ENCODE measurements at places on chromosomes 5 and 9. TPM values are rescaled to one million over a fixed set of nuclear protein-coding genes. Genes with fewer than 3 reads are reported as not detected.

The ECSCR gene
- 6.3 TPM for total RNA-seq

- DNase-seq = no peak
Observed at GRCh38 chr5:171821286-171821685, 35.7 kb downstream of the SMIM23 start.

GRCh38 chr9:75378036-75378435 lies 289.7 kb downstream of the OSTF1 start:
- no peak for DNase-seq

DNA sequence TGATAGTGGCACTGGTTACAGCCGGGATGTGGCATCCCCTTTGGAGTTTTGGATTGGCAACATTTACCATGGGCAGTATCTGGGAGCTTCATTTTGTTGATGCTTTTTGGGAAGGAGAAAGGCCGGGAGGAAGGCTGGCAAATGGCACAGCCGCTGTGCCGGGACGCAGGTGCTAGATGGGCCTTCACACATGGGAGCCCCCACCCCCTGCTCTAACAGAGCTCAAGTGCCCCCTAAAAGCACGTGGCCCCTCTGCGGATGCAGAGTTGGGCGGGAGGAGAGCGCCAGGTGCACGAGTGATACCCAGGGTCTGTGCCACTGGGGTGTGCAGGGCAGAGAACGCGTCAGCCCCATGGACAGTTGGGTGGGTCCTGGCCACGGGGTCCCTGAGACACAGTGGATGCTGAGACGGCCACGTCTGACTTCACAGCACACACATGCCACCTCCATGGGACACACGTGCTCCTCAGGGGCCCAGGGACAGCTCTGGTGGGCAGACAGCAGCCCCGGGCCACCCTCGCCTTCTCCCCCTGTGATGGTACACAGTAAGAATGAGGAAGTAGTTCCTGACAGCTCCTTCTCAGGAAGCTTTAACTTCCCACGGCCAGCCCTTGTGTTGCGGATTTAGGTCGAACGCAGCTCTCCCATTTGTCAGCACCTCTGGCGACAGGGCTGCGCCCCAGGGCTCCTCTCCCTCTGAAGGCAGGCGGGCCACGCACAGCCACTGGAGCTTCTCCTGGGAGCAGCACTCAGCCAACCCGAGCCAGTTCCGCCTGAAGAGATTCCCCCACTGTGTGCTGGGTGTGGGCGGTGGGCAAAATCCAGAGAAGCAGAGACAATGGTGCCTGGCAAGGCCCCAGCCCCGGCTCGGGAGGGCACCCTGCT lies 10.8 kb downstream of the SLC9A3 start:
- DNase-seq = no peak

GRCh38 chr9:123487944-123488548 lies 132.0 kb downstream of the CRB2 start:
- DNase-seq = no peak

GRCh38 chr9:93210324-93210973 lies 26.5 kb downstream of the WNK2 start:
- DNase-seq = no peak

- DNase-seq = no peak
Observed at GRCh38 chr9:123924727-123925126, 5.2 kb downstream of the DENND1A start.

The CLTA gene
- 630 TPM for total RNA-seq

The LECT2 gene
- not detected for total RNA-seq

DNA sequence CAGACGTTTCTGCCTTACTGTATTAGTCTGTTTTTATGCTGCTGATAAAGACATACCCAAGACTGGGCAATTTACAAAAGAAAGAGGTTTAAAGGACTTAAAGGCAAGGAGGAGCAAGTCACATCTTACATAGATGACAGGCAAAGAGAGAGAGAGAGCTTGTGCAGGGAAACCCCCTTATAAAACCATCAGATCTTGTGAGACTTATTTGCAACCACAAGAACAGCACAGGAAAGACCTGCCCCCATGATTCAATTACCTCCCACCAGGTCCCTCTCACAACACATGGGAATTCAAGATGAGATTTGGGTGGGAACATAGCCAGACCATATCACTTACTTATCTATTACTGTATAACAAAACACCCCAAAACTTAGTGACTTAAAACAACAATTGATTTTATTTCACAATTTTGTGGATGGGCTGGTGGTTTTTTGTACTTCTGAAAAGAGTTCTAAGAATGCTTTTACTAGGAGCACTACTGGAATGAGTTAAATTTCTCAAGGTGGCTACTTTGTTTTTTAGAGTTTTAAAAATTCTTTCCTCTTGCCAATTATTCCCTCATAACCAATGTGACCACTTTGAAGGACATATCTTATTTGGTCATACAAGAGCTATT lies 10.3 kb downstream of the RUSC2 start:
- DNase-seq = no peak

DNA sequence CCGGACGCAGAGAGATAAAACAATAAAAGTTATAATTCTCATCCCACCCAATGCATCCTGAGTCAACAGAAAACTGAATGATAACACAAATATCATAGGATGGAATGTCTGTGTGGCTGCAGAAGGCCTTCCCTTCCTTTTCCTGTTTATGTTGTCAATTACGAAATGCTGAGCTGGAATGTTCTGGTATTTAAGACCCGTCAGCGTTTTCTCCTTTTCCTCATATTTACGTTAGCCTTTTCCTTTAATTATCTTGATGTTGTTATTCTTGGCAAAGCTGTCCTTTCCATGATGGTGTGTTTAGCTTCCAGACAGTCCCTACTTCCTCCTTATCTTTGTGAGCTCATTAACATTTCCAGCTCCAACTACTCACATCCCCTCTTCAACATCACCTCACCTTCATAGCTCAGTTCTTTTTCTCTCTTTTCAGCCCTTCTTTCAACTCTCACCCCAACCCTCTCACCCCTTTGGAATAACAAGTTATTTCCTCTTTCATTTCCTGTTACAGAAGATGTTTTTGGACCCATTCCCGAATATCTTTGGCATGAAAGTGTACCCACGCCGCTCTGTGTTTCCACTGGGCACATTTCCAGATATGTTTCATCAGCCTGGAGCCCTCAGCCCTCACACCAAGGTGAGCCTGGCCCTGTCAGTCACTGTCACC lies 221.6 kb downstream of the NR2F1-AS1 start:
- DNase-seq = no peak

GRCh38 chr5:29702875-29703274 lies 1490.6 kb upstream of the CDH6 start:
- no peak for DNase-seq

The GADD45G gene
- total RNA-seq = not detected

The FIBCD1 gene
- total RNA-seq = 2.4 TPM

GRCh38 chr5:149297340-149298025 lies 25.8 kb downstream of the AFAP1L1 start:
- DNase-seq = no peak

The GRM6 gene
- total RNA-seq = not detected

The CMYA5 gene
- total RNA-seq = under 0.01 TPM

The DCAF10 gene
- 7.6 TPM for total RNA-seq

- no peak for DNase-seq
Observed at GRCh38 chr9:112338561-112338960, 5.1 kb upstream of the PTBP3 start.

GRCh38 chr9:126336736-126337325 lies 10.2 kb downstream of the MVB12B start:
- DNase-seq = no peak
